ENCODE measurements at places on chromosomes 6 and 20.

DNA sequence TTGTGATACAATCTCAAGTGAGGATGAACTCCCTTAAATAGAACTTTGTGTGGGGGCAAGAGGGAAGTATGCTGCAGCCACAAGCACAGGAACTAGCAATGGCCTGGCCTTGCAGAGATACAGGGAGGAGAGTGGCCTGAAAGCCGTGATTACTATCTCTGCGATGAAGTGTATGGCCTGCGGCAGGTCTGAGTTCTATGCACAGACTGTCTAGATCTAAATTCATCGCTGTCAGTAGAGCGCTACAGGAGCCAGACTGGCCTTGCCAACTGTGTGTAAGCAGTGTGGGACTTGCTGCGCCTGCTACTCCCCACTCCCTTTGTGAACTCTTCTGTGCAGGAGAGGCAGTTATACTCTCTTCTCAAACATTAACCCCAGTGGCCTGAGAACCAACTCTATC is 997.0 kb downstream of the GRIK2 start:
- DNase-seq, result no peak

DNA sequence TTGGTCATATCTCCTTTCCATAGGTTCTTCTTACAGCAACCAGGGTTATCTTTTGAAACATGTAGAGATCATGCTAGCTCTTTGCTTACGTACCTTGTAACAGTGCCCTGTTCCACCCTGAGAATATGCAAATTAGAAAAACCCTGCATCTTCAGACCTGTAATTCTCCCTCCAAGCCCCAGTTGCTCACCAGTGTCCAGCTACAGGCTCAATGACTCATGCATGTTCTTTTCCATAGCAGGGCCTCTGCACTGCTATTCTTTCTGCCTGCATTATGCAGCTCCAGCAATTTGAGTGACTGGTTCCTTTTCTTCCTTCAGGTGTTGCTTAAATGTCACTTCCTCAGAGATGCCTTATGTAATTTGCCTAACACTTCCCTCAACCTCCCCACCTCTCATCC is 636.2 kb downstream of the KHDRBS2 start:
- DNase-seq, result no peak

DNA sequence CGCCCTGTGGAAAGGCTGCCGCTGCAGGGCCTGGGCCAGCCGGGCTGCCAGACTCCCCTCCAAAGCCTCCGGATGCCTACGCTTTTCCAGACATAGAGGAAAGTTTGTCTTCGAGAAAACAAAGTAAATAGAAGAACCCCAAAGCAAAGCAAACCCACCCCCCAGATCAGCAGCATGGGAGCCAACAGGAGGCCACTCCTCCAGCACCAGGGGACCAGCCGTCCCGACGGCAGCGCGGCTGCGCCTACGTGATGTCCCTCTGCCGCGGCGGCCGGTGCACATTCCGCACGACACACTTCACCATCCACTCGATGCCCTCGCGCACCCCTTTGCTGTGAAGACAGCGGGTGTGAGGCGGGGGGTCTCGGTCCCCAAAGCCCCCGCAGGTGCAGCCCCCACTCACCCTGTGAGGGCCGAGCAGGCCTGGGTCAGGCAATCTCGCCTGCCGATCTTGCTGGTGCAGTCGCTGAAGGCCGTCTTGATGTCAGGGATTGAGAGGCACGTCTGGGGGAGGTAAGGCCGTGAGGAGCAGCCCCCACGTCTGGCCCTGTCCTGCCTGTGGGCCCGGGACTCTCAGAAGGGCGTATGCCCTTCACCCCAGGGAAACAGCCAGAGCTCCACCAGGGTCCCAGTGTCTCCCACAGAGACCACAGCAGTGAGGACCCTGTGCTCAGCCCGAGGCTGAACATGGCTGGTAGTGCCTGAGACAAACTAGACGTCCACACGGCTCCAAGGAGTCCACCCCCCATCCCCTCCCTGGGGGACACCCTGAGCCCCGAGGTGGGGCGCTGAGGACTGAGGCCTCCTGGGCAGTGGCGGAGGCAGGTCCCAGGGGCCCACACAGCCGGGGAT is 4.0 kb downstream of the TNFRSF6B start:
- DNase-seq, result no peak

DNA sequence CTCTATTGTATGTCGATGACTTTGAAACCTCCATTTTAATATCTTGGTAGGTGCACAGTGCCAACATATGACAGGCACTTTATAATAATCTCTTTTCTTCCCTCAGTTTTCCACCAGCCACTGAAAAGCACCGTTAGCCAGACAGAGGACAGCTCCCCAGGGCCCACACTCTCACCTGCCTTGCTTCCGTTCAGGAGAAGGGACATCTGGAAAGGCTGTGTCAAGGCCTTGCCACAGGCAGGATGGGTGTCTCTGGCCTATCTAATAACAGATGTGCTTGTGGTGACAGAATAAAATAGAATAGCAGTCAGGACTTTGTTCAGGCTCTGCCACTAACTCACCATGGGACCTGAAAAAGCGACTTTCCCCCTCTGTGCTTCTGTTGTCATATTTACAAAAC is 75.5 kb upstream of the CCDC167 start:
- DNase-seq, result no peak

- DNase-seq, result no peak
These were observed 1.4 kb downstream of the C6orf132 start for GRCh38 chr6:42140756-42141602.

DNA sequence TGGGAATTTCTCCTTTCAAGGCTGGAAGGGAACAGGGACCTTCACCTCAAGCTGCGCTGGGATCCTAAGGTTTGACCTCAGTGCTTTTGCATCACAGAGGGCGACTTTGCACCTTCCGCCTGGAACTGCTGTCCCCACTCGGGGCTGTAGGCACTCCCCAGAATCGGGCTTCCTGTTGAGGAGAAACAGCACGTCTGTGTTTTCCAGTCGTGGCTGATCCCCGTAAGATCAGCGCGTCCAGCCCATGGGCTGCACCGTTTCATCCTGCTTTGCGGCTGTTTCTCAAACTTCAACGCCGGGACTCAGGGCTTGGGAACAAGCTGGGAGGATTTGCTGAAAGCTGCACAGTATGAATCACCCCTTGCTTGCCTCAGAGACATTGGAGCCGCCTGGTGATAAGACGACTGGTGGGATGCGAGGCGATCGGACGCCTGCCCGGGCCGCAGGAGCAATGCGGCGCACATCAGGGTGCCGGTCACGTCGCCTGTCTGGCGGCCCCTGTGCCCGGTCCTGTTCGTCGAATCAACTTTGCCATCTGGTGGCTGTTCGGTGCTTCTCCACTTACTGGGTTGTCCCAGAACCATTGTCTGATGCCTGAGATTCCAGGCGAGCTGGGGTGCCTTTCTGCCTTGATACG is 53.6 kb upstream of the FRMD1 start:
- DNase-seq, result peak; percentile 35
